ENCODE measurements at places on chromosomes 1 and 21. TPM values are rescaled to one million over a fixed set of nuclear protein-coding genes. Genes with fewer than 3 reads are reported as not detected.
A peak's percentile ranks its signal among the peaks of the same experiment; 100 is the strongest.

IGFN1 gene
- total RNA-seq = 0.90 TPM

GJA9 gene
- total RNA-seq = not detected

TMEM222 gene
- 26.7 TPM for total RNA-seq

HPCAL4 gene
- total RNA-seq = 0.09 TPM

JTB gene
- total RNA-seq = 77.5 TPM

- DNase-seq = no peak
Measured at GRCh38 chr1:162373072-162373427, 3.6 kb downstream of the SPATA46 start.

DNA sequence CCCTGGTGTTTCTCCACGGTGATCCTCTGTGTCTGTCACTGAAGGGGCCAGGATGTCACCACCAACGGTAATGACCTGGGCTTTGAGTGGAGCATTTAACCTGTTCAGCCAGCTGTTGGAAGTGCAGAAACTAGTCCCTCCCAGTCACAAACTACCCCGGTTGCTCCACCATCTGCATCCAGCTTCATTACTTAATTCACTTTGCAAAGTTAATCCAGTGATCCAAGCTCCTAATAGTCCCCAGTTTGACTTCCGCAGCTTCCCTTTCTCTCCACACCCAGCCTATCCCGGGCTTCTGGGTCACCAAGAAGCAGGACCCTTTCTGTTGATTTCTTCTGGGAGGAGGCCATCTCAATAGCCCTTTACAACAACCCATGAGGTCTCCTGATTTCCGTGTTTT is 63.5 kb downstream of the MDM4 start:
- DNase-seq = no peak

- no peak for DNase-seq
Measured at GRCh38 chr1:57061369-57061768, 95.6 kb upstream of the C8B start.

DNA sequence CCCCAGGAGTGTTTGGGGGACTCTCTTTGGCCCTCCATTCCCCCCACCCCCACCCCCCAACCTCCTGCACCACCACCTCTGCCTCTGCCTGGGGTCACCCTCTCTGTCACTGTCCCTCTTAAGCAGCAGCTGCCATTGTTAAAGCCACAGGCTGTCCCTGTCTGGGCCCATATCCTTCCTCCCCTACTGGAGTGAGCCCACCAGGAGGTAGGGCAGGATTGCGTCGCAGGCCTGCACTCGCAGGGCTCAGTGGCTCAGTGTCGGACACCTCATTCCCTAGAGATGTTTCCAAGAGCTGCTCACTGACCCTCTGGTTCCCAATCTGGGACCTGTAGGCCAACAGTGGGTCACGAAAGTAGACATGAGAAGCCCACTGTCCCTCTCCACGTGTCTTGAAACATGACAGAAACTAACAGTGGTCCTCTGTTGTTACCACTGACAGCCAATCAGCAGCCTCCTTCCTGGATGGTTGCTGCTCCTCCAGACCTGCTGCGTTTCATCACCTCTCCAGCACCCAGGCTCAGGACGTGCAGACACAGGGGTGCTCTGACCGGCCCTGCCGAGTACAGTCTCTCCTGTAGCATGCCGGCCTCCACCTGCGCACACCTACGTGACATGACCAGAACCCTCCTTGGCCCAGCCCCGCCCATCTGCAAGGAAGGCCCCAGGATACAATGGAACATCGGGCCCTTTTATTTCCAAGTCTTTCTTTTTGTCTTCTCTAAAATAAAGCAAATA is 7.7 kb downstream of the PRDM15 start:
- peak; percentile 67 for DNase-seq

DNA sequence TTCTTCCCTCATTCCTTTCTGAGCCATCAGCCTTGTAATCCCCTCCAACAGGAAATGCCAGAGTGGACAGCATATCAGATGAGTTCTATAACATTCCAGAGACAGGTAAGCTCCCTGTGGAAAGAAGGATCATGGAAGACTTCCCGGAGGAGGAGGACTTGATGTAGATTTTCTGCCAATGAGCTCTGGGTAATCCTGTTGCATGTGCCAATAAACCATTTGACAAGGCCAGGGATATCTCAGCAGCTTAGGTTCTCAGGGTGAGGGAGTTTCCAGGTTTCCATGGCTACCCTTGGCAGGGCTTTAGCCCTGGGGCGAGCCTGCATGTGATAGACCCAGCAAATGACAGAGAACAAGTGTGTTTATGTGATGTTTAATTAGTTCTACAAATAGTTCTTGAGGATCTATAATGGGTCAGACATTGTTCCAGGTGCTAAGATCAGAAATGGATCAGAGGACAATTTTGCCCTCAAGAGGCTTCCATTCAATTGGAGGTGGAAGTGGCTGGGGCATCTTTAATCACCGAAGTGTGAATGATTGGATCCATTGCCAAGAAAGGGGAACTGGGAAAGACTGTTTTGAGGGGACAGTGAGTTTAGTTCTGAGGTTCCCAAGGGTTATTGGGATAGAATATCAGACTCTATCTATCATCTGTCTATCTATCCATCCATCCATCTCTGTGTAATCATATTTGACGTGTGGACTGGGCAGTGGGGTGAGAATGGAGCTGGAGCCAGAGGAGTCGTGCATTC is 6.9 kb downstream of the PLA2G5 start:
- DNase-seq = no peak

- peak; percentile 8 for DNase-seq
Measured at GRCh38 chr1:37319284-37319683, 155.1 kb upstream of the ZC3H12A start.

DNA sequence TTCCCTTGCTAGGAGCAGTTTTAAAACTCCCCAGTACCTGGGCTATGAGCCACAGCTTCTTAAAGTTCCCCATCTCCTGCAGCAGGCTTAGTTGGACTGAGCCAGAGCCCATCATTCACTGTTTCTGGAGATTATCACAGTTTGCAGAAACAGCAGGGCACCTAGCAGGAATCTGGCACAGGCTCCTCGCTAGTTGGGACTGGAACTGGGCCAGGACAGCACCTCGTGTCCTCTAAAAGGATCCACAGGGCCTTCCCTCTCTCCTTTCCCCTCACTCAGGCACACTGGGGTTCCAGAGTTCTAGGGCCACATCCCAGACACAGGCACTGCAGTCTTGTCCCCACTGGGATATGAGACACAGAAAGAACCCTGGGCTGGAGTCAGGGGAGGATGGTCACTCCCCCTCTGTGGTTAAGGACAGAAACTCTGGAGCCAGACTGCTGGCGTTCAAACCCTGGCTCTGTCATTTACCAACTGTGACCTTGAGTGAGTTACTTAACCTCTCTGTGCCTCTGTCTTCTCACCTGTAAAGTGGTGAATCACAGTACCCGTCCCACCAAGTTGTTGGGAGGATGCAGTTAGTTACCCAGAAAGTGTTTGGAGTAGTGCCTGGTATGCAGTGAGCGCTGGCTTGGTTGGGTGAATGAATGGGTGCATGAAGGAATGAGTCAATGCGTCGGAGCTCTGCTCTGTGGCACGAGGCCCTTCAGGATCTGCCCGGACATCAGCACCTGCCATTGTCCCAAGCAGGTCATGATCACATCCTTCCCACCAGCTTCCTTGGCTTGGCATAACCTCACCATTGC is 18.8 kb upstream of the ECE1 start:
- DNase-seq = no peak

DNA sequence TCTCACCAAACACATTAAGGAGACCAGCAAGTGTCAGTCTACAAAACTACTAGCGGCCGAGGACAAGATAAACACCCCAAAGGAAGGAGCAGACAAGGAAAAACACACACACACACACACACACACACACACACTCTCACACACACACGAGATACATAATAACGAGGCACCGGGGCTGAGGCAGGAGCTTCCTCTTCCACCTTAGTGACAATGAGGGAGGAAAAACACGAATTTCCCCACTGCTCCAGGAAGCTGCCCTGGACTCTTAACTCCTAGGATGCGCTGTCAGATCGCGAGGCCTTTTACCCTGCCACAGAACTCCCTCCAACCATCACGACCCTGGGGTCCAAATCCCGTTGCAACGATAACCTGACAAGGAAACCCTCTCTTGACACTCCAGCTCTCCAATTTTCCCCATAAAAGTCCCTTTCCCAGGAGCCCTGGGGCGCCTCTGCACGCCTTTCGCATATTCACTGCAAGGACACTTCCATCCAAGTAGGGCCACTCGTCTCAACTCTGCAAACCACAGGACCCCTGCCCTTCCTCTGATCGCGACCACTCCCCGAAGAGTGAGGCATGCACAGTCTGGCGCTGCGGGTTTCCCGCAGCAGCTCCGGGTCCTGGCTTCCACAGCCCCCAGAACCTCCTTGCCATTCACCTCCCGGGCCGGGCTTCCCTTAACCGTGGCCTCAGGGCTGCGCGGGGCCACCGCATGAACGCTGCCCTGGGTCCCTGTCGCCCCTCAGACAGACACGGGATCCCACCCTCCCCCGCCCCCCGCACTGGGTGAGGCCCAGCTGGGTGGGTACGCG is 581 bp downstream of the ETV3 start:
- DNase-seq = no peak

DNA sequence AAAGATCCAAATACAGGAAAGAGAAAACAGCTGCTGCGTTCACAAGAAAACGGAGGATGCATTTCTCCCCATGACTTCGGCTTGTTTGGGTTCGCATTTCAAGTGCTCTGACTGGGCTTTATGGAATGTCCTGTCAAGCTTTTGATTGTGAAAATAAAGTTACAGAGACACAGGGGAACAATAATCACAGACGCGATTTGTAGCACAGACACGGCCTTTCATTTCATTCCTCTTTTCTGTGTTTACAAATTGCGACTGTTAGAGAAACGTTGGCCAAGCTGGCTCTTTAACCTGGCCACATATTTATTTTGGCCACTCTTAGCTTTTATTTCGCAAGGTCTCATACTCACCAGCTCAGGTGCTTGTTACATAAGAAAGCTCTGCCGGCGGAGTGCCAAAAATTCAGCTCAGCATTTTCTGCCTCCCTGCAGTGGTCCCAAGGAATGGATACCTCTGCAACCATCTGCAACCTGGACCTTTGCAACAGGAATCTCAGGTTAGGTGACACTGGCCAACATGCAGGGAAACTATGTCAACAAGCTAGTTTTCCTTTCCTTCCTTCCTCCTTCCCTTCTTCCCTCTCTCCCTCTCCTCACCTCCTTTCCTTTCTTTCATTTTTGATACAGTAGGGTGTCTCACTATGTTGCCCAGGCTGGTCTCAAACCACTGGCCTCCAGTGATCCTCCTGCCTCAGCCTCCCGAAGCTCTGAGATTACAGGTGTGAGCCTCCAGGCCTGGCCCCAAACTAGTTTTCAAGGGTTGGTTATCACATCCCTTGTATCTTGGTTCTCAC is 58.2 kb upstream of the SLC45A1 start:
- DNase-seq = peak; percentile 62

- DNase-seq = no peak
Measured at GRCh38 chr1:164706606-164706987, 147.6 kb downstream of the PBX1 start.

- no peak for DNase-seq
Measured at GRCh38 chr1:52825868-52826267, 16.7 kb upstream of the ZYG11A start.

DNA sequence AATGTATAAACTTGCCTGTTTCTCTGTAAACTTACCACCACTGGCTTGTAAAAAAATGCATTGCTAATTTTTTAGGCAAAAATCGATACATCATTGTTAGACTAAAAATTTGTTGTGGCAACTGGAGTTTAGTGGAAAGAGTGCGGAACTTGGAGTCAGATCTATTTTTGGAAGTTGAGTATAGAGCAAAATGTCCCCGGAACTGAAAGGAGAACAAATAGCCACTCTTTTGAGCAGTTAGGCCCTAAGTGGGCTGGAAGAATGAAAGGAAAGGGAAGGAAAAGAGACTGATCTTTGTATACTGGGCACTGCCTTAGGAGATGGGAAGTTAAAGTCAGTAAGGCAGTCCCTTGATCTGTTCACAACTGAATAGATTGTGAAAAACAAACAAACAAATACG is 30.2 kb downstream of the OPTC start:
- no peak for DNase-seq

GRCh38 chr1:55480029-55480795 is 265.0 kb upstream of the USP24 start:
- no peak for DNase-seq

DNA sequence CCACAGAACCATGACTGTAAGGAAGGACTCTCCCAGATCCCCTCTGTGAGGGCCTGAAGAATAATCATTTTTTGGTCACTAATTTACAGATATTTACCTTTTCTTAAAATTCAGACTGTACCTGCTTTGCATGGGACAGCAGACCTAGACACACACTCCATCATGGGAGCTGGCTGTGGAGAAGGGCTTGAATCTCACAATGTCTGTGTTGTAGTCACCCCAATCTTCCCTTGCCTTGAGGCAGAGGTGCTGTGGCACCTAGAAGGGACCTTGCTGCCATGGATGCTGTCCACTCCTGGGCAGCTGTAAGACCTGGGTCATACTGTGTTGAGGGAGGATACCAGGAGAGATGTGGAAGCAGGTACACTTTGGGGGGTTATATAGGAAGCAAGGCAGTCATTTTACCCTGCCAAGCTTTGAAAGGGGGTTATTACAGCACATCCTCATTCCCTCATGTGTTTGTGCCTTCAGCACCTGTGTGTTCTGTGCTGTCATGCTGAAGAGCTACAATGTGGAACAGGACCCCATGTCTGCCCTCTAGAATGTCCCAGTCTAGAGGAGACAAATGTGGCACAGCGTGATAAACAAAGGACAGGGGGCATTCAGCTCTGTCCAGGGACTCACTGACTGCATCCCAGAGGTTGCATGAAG is 27.1 kb downstream of the TRAF5 start:
- DNase-seq = no peak

GRCh38 chr1:202807451-202807925 is 733 bp downstream of the KDM5B start:
- DNase-seq = no peak

DNA sequence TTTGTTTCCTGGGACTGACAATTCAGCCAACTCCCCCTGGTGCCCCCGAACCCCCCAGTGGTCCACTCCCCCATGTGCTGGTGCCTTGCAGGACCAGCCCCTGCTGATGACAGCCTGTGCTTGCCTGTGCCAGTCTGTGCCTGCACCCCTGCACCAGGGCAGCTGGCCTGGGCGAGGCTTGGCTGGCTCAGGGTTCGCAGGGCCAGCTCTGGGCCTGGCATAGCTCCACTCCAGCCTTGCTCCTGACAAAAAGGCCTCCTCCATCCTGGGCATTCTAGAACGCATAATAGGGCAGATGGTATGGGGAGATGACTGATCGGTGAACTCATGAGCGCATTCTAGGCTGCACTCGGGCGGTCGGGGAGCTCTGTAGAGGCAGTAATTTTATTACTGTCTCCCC is 5.4 kb downstream of the CNTN2 start:
- no peak for DNase-seq

GRCh38 chr1:28807046-28807445 is 4.9 kb upstream of the OPRD1 start:
- DNase-seq = no peak

Measured in posterior vena cava (tissue), 2 donors.